ENCODE measurements at places on chromosomes 6 and 20. TPM values are rescaled to one million over a fixed set of nuclear protein-coding genes. Genes with fewer than 3 reads are reported as not detected.

- DNase-seq = peak; percentile 77
Measured at GRCh38 chr20:63835021-63835858, 4.2 kb upstream of the ZBTB46 start.

DNA sequence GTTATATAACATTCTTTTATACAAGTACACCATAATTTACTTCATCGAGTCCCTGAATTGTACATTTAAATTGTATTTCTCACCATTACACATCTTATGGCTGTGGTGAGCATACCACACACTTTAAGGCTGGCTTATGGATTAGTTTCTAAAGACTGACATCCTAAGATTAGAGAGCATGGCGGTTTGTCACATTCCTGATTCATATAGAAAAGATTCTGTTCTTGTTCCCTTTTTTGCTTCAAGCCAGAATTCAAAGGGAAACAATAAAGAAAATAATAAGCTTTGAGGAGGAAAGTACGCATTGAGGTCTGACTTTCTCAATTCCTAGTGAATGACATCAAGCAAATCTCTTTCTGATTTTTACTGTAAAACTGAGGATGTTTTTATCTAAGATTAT, 2.5 kb downstream of the BTN1A1 start:
- DNase-seq = no peak

- DNase-seq = no peak
Measured at GRCh38 chr6:167941822-167942221, 55.6 kb upstream of the KIF25 start.

DNA sequence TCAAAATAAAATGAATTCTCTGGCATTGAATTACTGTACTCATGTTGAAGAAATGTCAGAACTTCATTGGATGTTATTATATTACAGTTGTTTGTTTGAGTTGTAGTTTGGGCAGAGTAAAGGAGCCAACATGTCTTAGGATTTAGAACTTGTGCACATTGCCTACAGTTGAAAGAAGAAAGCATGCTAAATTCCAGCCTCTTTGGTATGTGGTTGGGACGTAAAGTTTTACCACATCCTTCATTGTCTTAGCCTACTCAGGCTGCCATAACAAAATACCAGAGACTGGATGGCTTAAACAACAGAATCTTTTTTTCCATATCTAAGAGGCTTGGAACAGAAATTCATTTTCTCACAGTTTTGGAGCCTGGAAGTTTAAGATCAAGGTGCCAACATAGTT, 42.4 kb downstream of the HFE start:
- DNase-seq = no peak

The NFATC2 gene
- 1.6 TPM for total RNA-seq

The GPR6 gene
- total RNA-seq = not detected

DNA sequence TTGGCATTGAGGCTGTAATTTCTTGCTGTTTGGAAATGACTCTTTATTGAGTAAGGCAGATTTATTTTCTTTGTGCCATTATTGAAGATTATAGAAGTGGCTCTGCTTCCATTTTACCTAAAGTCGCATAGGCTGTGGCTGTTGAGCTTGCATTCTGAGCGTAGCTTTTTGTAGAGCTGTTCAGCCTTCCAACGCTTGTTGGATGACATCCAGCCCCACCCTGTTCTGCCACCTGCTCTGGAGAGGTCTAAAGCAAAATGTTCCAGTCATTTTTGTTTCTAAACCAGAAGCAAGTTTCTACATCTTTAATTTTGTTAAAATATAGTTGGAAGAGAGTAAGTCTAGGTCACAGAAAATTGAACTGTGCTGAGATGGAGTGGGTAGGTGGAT, 24.4 kb downstream of the UST start:
- DNase-seq = no peak

DNA sequence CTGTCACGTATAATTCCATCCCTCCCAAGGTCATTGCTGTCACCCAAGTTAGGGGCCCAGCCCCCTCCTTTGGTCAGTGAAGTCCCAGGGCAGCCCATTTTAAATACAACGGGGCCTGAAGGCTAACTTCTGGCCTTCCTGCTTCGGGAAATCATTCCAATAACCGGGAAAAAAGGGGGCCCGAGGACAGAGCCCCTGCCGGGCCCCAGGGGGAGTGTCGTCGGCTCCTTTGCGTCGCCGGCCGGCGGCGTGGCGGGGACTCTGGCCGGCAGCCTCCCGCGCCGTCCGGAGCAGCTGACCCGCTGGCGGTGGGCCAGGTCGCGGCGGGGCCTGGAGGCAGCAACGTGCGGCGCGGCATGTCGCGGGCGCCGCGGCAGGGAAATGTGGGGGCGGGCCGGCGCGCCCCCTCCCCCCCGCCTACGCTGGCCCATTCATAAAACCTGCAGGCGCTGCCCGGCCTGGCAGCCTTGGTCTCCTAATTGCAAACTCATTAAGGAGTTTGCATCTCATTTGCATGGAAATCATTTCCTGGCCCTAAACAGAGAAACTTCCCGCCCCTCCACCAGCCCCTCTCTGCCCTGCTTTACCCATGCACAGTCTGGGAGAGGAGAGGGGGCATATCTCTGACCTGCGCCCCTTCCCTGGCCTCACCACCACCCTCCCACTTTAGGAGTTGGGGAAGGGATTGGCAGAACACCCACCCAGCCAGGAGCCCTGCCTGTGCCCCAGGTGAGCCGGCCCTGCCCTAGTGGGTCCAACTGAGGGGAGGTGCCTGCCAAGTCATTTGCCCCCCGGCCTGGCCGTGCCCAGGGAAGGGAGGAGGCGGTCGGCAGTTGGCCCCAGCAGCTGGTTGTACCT, 50.7 kb downstream of the MRPL14 start:
- DNase-seq = peak; percentile 69

GRCh38 chr6:5813625-5814027, 193.1 kb downstream of the NRN1 start:
- DNase-seq = no peak

The KHDC1L gene
- not detected for total RNA-seq

The ZNF334 gene
- total RNA-seq = not detected

GRCh38 chr6:127124172-127124571, 5.7 kb downstream of the RSPO3 start:
- DNase-seq = no peak

GRCh38 chr20:44736170-44737021, 9.3 kb upstream of the KCNK15 start:
- peak; percentile 71 for DNase-seq

DNA sequence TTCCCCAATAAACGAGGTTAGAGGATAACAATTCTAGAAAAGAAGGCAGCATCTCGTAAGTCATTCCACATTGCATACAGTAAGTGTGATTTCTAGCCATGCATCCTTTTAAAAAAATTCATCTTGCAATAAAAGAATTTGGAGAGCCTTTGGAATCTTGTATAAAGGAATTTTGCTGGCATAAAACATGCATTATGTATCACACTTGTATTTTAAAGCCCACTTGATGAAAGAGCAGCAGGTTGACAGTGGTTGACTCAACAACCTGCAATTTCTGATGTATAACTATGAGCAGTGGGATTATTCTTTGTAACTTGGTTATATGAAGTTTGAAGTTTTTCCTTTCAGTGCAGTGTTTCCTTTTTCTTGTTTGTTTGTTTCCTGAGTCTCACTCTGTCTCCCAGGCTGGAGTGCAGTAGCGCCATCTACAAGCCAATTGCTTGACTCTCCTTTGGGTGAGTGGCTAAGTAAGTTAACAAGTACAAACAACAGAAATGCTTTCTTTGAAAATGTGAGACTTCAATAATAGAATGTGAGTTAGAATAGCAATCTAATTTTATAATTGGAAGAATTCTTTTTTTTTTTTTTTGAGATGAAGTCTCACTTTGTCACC, 39.9 kb downstream of the JARID2 start:
- DNase-seq = no peak

DNA sequence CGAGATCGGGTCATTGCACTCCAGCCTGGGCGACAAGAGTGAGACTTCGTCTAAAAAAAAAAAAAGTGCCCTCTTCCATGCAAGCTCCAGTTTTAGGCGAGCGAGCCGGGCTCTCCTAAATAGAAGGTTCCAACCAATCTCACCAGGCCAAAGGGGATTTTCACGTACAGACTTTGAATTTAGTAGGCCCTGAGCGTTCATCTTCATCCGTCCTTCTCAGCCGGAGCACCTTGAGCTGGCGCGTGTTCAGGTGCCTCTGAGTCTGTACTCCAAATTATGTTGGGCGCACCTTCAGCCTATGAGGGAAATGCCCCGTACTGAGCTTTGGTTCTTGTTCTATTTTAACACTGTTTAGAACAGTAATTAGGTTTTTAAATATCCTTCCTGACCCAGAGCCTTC, 817 bp upstream of the TAP2 start:
- DNase-seq = no peak

GRCh38 chr6:167551628-167552257, 226.9 kb downstream of the TTLL2 start:
- DNase-seq = no peak

GRCh38 chr6:25973923-25974555, 11.4 kb downstream of the TRIM38 start:
- DNase-seq = no peak

DNA sequence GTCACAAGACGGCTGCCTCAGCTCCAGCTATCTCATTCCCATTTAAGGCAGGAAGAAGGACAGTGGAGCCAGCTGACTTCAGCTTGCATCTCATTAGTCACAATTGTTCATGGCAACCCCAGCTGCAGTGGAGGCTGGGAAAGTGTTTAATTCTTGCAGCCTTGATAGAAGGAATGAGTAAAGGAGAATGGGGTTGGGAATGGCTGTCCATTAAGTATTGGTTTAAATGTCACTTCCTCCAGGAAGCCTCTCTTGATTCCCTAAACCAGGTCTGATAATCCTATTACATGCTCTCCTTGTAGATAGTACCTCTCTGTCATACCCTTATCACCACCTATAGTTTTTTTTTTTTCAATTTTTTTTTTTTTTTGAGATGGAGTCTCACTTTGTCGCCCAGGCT, 166.4 kb downstream of the TFAP2C start:
- DNase-seq = no peak

The KIF16B gene
- total RNA-seq = 13.4 TPM

The SIRPD gene
- not detected for total RNA-seq

The PRR3 gene
- total RNA-seq = 0.75 TPM

The TSBP1 gene
- not detected for total RNA-seq

- no peak for DNase-seq
Measured at GRCh38 chr6:15553736-15554294, 109.0 kb downstream of the DTNBP1 start.

- DNase-seq = no peak
Measured at GRCh38 chr6:108868647-108869046, 20.4 kb downstream of the ARMC2 start.

GRCh38 chr6:107082045-107082444, 33.3 kb downstream of the BEND3 start:
- DNase-seq = no peak

The RIPOR3 gene
- total RNA-seq = 6.7 TPM

The UBE3D gene
- 2.9 TPM for total RNA-seq

DNA sequence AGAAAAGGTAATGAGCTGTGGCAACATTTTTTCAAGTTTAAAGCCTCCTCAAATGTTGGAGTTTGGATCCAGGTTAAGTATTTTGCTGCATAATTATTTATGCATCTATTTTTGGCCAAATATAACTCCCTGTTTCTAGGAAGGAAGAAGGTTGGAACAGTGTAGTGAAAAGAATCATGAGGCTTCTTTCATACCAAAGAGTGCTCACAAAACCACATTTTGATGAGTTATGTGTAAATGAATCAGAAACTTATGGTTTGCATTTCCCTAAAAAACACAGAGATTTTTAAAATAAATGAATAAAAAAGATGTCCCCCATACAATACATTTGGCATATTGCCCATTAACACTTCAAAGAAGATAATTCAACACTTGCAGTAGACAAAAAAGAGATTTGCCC, 246.9 kb upstream of the PRDM1 start:
- DNase-seq = no peak

GRCh38 chr6:96162711-96163120, 146.9 kb downstream of the FUT9 start:
- no peak for DNase-seq

GRCh38 chr20:37395410-37395797, 49.5 kb downstream of the SRC start:
- no peak for DNase-seq

DNA sequence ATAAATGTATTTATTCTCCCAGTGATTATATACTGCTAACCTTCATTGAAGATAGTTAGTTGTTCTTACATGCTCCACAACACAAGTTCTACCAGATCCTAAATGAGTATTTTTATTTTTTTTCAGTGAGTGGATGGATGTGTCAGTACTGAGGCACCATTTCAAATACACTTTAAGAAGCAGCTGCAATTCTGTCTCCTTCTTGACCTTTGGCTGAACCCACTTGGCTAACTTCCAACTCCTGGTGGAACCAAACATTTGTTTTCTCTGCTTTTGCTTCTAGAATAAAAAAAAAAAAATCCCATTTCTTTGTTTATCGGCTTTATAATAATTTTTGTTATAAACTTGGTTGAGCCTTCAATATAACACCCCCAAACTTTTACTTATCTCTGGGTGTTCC, 458.3 kb upstream of the MAP3K7 start:
- no peak for DNase-seq

GRCh38 chr6:69007781-69008180, 372.7 kb downstream of the ADGRB3 start:
- DNase-seq = no peak

DNA sequence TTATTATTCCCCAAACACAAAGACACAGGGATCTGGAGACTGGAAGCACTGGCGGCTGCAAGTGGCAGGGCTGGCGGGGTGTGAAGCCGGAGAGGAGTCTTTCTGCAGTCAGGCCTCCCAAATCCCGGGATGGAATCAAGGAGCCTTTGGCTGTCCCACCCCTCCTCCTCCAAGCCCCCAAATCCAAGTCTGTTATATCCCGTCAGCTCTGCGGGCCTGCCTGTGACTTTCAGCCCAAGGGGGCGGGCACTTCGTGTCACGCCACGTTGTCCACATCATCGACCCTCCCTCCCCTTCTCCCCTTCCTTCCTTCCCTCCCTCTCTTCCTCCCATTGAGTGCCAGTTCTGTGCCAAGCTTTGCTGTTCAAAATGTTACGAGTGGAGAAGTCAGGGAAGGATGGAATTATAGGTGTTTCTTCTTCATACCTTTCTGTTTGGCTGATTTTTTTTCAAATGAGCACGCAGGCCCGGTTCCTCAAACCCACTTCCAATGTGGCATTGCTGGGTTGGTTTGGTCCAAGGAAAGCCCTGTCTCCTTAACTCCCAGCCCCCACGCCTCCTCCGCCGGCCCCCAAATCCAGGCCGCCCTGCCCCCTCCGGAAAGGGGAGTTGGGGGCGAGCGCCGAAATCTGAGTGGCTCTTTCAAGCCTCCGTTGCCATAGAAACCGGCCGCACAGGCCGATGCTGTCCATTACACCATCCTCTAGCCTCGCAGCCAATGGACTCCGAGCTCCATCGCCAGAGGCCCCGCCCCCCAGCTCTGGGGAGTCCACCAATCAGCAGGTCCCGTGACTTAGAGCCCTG, 12.7 kb downstream of the ZCCHC3 start:
- DNase-seq = peak; percentile 92

DNA sequence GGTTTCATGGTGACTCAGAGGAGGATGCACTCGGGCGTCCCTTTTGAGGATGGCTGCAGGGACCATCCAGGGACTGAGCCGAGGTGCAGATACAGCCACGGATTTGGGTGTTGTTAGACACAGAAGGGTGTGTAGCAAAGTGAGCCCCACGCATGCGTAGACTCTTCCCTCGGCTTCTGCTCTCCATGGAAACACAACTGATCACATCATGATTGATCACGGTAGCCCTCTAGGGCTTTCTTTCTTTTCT, 606 bp upstream of the ULBP1 start:
- no peak for DNase-seq

GRCh38 chr20:33442136-33443005, 1.2 kb downstream of the SNTA1 start:
- DNase-seq = peak; percentile 43

The ID4 gene
- 2.0 TPM for total RNA-seq

The AIF1 gene
- total RNA-seq = 4.8 TPM

GRCh38 chr6:43076464-43077332, 584 bp downstream of the PTK7 start:
- no peak for DNase-seq

- DNase-seq = no peak
Measured at GRCh38 chr6:168939796-168940195, 313.9 kb downstream of the THBS2 start.

All from gastrocnemius medialis (tissue), 4 donors.